ENCODE measurements at places on chromosomes 1 and 21.

- DNase-seq: no peak
Measured at GRCh38 chr21:37378700-37379139, 12.1 kb downstream of the DYRK1A start.

DNA sequence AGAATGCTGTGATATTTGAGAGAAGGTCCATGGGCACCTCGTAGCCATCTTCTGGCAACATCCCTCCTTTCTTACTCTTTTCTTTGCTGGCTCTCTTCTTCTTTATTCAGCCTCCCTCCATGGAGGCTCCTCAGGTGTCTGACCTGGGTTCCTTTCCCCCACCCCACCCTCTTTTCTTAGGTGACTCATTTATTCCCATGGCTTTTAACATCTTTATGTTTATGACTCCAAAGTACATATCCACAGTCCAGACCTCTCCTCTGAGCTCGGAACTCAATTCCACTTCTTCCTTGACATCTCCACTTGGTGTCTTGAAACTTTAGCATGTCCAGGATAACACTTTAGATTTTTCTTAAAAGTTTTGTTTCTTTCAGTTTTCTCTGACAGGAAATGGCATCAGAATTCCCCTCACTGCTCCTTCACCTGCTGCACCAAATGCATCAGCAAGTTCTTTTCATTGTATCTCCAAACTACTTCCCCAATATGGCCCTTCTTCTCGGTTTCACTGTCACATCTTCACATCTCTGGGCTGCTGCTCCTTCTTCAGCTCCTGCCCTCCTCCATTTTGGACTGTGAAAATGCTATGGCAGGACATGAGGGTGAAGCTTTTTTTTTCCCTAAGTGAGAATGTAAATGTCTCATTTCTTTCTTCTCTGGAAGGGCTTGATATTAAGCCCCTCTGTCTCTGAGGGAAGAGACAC lies 95.9 kb downstream of the GIPC2 start:
- DNase-seq: no peak

- DNase-seq: no peak
Measured at GRCh38 chr1:70383483-70383882, 27.6 kb upstream of the CTH start.

DNA sequence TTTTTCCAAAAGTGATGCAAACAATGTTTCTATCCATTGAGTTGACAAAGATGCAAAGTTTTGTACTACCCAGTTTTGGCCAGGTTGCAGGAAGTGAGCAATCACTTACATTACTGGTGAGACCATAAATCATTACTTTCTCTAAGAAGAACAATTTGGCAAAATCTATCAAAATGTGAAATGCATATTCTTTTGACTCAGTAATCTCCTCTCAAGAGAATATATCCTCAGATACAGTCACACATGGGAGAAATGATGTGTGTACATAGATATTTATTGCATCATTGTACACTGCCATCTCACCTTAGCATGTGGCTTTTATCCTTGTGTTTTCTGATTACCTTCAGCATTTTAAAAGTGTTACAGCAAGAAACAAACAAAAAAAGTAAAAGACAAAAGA lies 52.4 kb upstream of the FMO3 start:
- DNase-seq: no peak

- no peak for DNase-seq
Measured at GRCh38 chr1:229264487-229264886, 6.4 kb upstream of the RAB4A start.
